ENCODE measurements at places on chromosomes 3 and 15.

- DNase-seq: no peak
These were observed 123.3 kb upstream of the GBE1 start for GRCh38 chr3:81884791-81885190.

DNA sequence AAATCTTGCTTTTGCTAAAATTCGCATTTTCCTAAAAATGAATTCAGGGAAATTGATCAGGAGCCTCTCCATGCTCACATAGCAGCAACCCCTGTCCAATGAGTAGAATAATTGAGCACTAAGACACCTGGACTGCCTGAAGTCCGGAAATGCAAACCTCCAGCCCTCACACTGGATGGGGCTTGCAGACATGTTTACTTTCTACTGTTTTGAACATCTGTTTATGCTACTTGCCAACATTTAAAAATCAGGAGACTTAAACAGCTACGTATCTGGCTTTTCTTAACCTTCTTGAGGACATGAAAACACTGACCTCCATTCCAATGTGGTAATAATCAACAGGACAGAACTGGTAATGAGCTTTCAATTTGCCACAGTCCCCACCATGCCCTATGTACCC, 184.4 kb downstream of the SHOX2 start:
- no peak for DNase-seq

GRCh38 chr15:23038726-23039142, 635 bp downstream of the TUBGCP5 start:
- no peak for DNase-seq

- DNase-seq: no peak
These were observed 151.3 kb downstream of the NR1I2 start for GRCh38 chr3:119933207-119933606.

GRCh38 chr3:53193466-53194209, 32.6 kb downstream of the PRKCD start:
- no peak for DNase-seq

DNA sequence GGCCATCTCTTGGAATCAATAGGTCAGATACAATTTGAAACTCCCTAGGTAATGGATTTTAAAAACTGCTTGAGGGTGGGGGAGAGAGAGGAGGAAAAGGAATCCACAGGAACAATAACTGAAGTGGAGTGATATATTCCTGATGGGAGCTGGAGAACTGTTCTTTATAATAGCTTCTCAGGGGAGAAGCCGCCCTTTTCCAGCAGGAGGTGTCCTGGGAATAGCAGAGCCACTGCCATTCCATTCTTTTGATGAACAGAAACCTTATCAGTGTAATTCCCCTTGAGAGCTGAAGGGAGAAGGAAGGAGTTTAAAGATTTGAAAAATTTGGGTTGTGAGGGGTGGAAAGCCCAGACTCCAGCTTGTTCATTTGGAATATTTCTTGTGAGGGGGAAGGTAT, 504.9 kb upstream of the DPH6 start:
- no peak for DNase-seq

DNA sequence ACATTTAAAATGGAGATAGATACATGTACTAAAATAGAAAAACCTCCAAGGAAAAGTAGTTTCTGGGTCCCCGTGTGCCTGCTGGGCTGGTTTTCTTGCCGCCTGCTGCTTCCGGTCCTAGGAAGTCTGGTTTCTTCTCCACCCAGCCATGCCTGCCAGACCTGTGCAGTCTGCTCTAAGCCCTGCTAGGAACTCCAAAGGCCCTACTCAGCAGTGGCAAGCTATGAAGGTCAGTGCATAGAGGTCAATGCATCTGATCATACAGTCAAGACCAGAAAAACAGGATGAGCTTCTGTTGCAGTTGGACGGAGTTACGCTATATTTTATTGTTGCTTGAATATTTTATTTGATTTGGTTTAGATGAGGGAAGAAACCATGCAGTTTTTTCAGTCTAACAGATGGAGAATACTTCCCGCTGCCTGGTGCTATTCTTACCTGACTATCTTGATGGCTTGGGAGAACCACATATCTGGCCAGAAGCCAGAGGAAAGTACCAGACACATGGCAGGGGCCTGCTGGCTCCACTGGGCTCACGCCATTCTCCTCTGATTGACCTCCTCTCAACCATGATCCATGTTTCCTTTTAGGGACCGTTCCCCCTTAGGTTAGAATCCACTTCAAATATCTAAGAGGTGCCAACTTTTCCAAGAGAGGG, 226.8 kb upstream of the ST8SIA2 start:
- no peak for DNase-seq

DNA sequence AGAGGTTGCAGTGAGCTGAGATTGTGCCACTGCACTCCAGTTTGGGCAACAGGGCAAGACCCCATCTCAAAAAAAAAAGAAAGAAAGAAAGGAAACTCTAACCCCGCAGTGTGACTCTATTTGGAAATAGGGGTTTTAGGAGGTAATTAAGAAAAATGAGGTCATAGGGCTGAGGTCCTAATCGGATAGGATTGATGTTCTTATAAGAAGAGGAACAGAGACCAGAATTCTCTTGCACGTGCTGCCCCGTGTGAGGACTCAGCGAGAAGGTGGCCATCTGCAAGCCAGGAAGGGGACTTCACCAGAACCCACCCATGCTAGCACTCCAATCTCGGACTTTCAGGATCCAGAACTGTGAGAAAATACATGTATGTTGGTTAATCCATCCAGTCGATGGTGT, 25.8 kb downstream of the KLHL6 start:
- no peak for DNase-seq

DNA sequence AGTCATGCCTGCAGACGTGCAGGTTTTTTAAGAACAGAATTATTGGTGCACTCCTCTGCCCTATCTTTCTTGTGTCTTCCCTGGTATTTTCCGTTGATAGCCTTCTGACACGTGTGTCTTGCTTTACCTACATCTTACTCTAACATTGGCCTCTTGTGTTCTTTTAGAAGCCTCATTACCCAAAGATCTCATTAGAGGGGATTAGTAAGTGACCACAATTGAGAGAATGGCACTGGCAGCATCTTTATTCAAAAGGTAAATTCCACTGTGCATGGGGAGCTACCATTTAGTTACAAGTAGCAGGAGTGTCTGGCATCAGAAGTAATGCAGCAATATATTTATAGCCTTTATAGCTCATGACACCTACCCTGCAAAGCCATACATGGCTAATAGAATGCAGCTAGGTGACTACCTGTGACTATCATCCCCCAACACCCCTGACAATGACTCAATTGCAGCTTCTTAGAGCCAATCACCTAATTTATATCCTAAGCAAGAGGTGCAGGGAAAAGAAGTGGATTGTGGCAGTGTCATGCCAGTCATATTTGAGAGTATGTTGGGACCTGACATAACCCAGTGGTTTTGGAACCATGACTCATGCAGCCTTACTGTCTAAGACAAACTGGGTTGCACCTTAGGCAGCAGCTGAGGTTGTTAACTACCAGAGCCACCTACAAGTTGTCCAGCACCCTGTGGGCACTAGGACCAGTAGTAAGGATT, 164.8 kb downstream of the GRM7 start:
- no peak for DNase-seq

DNA sequence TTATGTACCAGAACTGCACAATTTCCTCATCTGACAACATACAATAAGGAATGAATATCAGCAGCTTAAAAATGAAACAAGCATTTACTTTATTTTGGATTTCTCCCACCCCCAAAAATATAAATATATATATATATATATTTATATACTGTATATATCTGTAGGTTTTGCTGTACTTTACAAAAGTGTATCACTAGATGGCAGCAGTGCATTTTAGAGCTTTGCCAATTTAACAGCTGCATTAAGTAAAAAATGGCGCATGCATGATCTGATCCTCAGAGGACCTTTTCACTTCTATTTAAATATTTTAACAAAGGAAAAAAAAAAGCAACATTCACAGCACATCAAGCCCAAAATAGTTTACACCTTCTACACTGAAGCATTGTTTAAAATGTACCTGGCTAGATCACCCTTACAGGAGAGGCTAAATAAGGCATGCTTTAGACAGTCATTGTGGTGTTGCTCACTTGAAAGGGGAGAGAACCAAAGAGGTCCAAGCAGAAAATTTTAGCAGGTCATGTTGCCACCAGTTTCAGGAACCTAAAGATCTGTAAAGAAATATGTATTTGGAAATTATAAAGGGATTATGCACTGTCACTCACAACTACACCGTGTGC, 72.6 kb downstream of the NPTN start:
- no peak for DNase-seq

DNA sequence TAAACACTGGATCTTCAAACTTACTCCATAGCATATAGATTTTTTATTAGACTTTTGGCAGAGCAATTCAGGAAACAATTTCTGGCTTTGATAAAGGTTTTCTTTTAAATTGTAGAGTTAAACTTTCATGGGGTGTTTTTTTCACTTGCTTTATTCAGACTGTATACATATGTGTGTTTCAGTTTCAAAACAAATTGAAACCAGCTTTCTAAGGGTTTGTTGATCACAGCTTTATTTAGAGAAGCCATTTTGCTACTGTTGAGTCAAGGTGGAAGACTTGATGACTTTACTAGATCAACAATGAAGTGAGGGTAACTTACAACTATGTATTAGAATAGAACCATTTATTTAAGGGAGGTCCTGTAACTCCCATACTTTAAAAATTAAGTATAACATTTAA, 6.2 kb downstream of the UBE2E1 start:
- DNase-seq: no peak

DNA sequence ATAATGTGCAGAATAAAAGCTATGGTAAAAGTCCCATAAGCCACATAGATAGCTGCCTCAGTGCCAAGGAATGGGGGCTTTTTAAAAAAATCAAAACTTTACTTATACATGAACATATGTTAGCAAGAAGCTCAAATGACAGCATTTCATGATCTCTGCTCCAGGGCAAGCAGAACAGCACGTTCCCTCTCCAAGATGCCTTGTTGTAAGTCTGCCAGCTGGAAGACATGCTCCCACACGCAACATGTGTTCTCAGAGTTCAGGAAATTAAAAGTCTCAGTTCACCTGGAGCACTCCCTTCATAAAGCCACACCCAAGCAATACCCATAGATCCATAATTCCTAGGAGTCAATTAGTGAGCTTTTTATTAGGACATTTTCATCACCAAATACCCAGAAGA, 52.2 kb downstream of the ABI3BP start:
- DNase-seq: no peak

GRCh38 chr3:64238971-64239667, 13.9 kb upstream of the PRICKLE2 start:
- DNase-seq: no peak

DNA sequence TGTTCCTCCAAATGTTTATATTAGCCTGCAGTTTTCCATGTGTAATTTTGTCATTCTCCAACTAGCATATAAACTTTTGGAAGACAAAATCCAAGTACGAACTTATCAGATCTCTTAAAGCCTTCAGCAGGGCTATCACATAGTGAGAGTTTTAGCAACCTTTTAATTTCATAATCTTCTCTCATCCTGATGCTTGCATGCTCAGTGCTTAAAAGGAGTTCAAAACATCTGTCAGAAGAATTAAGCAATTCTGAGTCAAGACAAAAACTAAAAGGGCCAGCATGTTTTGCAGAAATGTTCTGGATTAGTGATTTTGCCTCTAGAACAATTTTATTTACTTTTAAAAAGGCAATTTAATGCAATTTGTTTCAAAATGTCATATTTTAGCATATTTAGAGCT, 73.4 kb upstream of the SLC2A2 start:
- no peak for DNase-seq

- no peak for DNase-seq
These were observed 44.4 kb upstream of the SPTSSB start for GRCh38 chr3:161415506-161416231.

DNA sequence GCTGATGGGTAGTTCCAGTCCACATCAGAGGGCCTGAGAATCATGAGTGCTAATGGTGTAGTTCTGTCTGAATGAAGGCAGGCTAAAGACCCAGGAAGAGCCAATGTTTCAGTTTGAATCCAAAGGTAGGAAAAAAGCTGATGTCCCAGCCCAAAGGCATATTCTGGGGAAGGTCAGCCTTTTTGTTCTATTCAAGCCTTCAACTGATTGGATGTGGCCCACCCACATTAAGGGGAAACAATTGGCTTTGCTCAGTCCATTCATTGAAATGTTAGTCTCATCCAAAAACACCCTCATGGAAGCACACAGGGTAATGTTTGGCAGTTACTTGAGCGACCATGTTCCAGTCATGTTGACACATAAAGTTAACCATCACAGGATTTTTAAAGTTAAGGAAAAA, 25.9 kb downstream of the EPHB1 start:
- no peak for DNase-seq

DNA sequence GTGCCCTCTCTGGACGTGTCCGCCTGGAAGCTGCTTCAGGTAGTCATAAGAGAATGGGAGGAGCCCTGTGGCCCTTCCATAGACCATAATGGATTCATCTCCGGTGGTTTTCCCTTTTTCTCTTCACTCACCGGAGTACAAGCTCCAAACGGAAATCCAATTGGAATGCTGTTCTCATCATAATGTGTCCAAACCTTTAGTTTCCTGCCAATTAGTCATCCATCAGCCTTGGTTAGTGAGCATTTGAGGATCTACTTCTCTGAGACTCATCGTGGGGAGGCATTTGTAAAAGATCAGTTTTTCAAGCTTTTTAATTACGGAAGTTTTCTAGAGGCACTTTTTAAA, 34.9 kb downstream of the ABHD2 start:
- no peak for DNase-seq

DNA sequence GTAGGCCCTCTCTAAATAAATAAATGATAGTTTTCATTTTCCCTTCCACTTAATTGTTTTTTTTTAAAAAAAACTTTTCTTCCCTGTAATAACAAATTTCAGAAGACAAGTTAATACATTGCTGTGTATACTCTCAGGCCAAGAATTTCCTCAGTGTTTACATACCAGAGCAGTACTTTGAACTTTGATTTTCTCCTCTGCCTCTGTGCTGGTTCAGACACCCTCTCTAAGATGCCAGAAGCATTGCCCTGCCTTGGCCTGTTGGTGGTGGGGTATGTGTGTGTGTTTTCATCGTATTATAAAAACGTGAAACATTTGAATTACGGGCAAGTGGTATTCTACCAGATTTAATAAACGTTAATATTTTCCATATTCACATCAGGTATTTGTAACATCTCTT, 70.1 kb downstream of the SMAD3 start:
- DNase-seq: no peak

DNA sequence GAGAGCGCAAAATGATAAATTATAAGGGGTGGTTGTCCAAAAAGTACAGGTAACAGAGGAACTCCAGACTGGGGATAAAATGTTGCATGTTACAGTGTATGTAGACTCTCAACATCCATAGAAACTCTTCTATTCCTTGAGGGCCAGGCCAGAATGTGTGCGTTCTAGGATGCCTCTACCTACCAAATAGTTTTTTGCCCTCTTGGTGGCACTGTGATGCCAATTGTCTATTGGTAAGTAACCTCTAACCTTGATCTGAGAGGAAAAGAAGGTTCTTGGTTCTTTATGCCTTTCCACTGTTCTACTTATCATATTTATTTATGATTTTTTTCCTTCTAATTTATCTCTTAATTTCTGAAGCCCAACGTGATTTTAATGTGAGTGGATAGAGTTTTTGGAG, 424.6 kb downstream of the GRM7 start:
- no peak for DNase-seq

DNA sequence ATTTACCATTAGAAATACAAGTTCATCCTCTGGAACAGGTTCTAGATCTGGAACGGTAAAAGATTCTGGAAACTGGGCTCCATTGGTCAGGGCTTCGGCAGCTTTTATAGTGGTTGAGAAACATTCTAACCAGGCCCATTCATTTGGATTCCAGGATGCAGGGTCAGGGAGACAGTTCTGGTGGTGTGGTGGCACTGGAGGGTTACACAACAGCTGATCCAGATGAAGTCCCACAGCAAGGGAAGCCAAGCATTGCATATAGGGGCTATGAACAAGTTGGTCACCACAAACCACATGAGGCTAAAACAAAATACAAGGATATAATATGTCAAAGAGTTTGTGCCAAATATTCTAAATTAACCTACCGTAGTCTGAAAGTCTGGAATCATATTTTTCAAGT, 43.0 kb downstream of the FBXL22 start:
- no peak for DNase-seq
